ENCODE measurements at places on chromosomes 16 and 17. TPM values are rescaled to one million over a fixed set of nuclear protein-coding genes. Genes with fewer than 3 reads are reported as not detected.
A peak's percentile ranks its signal among the peaks of the same experiment; 100 is the strongest.

- DNase-seq: no peak
Observed at GRCh38 chr16:54422159-54422558, 135.6 kb upstream of the IRX3 start.

GRCh38 chr17:16313139-16314090, 39.9 kb downstream of the CENPV start:
- DNase-seq: no peak

The HOXB3 gene
- total RNA-seq: not detected

DNA sequence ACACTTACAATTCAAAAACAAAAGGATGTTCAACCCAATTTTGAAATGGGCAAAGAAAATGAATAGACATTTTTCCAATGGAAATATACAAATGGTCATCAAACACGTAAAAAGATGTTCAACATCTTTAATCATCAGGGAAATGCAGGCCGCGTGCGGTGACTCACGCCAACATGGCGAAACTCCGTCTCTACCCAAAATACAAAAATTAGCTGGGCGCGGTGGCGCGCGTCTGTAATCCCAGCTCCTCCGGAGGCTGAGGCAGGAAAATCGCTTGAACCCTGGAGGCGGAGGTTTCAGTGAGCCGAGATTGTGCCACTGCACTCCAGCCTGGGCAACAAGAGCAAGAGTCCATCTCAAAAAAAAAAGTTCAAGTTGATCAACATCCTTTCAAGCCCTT, 1.8 kb upstream of the CLUAP1 start:
- no peak for DNase-seq

DNA sequence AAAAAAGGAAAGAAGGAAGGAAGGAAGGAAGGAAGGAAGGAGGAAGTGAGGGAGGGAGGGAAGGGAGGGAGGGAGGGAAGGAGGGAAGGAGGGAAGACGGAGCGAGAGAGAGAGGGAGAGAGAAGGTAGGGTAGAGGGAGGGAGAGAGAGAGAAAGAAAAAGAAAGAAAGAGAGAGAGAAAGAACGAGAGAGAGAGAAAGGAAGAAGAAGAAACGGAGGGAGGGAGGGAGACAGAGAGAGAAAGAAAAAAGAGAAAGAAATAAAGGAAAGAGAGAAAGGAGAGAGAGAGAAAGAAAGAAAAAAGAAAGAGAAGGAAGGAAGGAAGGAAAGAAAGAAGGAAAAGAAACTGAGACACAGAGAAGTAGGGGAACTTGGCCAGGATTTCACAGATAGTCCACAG, 8.4 kb upstream of the SLC6A2 start:
- DNase-seq: no peak

DNA sequence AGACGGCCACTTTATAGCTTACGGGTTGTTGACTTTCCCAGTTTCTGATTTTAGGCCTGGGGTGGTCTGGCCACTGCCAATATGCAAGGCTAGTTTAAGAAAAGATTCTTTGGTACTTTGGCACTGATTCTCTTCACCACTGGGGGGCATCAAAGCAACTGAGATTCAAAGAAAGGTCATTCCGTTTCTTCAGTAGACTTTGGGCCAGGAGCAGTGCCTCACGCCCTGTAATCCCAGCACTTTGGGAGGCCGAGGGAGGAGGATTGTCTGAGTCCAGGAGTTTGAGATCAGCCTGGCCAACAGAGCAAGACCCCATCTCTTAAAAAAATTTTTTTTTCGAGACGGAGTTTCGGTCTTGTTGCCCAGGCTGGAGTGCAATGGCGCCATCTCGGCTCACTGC, 53.0 kb downstream of the RPA1 start:
- peak; percentile 82 for DNase-seq

DNA sequence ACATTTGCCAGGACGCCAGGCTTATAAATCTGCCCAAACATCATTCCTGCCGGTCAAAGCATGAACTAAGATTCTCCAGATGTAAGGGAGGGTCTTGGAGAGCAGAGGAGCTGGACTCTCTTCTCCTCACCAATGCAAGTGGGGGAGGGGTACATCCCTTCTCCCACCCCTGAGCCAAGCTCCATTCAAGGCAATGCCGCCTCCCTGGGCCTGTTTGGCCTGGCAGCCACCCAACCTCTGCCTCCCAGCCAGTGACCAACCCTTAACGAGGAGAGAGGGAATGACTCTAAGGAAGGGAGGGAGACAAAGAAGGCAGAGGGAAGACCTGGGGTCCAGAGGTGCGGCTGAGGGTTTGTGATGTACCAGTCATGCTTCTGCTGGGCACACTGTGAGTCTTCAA, 13.8 kb downstream of the C17orf50 start:
- peak; percentile 60 for DNase-seq

GRCh38 chr17:44119062-44119461, 4.4 kb downstream of the HDAC5 start:
- no peak for DNase-seq

DNA sequence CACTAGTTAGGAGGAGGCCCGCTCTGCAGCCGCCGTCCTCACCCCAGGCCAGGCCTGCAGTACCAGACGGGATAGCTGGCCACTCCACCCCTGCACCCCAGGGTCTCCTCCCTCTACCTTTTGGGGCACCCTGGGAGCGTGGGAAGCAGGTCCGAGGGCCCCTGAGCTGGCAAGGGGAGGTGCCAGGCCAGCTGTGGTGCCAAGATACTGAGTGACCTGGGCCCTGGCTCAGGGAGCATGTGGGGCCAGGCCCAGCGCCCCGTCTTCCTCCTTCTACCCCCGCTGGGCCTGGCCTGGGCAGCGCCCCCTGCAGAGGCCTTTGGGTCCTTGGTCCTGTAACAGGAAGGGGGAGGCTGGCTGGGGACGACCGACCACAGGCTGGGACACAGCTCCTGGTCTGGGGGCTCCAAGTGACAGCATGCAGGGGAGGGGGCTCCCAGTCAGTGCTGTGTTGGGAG, 13.0 kb downstream of the PAM16 start:
- no peak for DNase-seq

DNA sequence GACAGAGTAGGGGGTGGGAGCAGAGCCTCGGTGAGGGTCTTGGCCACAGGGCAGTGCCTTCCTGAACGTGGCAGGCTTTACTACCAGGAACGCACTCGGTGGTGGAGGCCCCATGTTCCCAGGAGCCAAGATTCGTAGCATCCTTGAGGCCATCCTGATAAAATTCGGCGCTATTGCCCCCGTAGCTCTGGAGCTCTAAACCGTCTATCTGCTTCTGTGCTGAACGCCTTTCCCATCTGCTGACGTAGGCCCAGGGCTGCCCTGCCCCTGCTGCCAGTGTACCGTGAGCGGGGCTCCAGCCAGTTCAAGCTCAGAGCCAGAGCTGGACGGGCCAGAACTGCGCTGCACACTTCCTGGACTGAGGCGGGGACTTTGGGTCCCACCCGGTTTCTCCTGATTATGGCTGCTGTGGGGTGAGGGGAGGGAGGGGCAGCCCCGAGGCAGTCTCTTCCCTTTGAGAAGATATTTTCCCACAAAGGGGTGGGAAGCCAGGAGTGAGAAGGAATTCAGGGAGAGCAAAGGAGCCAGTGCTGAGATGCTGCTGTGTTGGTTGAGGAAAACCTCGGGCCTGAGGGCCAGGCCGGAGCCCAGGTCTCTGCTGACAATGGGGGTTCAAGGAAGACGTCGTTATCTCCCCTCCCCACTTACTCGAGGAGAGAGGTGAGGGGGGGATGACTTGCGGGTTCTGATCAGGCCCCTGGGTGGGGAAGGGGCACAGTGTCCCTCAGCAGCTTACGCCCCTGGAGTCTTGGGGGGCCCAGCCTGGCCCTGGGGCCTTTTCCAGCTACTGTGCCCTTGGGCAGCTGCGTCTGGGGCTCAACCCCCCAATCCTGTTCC, 29.4 kb downstream of the OR1D5 start:
- peak; percentile 36 for DNase-seq

The C16orf46 gene
- total RNA-seq: 1.6 TPM

DNA sequence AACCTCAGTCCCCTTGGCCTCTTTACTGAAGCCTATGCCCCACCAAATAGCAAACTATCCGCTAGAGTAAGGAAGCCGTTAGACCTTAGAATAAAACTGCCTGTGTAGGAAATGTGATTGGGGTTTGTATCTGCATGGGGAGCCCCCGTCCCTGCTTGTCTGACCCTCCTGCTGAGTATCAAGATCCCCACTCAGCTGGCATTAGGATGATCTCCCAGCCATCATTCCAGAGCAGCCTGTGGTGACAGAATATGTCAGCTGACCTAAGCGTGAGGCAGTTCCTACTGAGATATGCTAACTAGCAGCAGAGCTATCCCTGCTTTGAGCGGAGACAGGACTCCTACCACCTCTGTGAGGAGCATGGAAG, 645 bp upstream of the GFOD2 start:
- DNase-seq: peak; percentile 76

The TPSD1 gene
- total RNA-seq: not detected

The TEKT5 gene
- total RNA-seq: 0.31 TPM

- no peak for DNase-seq
Observed at GRCh38 chr16:88568710-88569613, 1.2 kb upstream of the ZC3H18 start.

The NEK8 gene
- total RNA-seq: 11.2 TPM

The MYL4 gene
- total RNA-seq: 20.0 TPM

The TSPOAP1 gene
- total RNA-seq: 31.3 TPM

The JPH3 gene
- 36.6 TPM for total RNA-seq

DNA sequence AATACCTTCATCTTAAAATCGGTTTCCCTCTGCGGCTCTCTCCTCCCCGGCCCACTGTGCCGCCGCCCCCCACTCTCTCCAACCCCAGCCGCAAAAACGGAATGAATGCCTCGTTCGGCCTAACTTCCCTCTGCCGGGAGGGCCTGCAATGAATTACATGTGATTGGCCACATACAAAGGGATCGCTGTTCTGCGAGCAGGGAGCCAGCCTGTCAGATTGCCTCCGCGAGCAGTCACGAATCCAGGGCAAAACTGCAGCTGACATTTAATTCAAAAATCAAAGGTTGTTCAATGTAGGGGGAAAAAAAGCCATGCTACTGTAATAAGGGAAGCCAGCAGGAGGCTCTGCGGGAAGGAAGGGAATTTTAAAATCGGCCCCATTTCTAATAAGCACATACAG, 84.9 kb downstream of the TBC1D16 start:
- peak; percentile 81 for DNase-seq

- DNase-seq: no peak
Observed at GRCh38 chr17:5619088-5619740, 34.9 kb upstream of the NLRP1 start.

DNA sequence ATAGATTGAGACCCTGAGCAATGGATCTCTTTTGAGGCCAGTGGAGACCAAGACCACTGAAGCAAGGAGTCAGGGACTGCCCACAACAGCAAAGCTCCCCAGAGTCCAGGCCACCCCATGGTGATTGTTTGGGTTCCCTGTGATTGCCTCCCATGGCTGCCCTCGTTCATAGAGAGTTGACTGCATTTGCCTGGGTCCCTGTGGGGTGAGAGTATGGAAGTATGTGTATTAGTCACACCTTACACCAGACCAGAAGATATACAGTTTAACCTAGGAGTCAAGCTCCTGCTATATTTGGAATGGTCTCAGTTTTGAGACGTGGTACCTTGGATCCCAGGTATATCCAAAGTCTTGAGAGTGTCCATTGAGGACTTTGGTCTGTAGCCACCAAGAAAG, 20.2 kb downstream of the HLF start:
- no peak for DNase-seq

DNA sequence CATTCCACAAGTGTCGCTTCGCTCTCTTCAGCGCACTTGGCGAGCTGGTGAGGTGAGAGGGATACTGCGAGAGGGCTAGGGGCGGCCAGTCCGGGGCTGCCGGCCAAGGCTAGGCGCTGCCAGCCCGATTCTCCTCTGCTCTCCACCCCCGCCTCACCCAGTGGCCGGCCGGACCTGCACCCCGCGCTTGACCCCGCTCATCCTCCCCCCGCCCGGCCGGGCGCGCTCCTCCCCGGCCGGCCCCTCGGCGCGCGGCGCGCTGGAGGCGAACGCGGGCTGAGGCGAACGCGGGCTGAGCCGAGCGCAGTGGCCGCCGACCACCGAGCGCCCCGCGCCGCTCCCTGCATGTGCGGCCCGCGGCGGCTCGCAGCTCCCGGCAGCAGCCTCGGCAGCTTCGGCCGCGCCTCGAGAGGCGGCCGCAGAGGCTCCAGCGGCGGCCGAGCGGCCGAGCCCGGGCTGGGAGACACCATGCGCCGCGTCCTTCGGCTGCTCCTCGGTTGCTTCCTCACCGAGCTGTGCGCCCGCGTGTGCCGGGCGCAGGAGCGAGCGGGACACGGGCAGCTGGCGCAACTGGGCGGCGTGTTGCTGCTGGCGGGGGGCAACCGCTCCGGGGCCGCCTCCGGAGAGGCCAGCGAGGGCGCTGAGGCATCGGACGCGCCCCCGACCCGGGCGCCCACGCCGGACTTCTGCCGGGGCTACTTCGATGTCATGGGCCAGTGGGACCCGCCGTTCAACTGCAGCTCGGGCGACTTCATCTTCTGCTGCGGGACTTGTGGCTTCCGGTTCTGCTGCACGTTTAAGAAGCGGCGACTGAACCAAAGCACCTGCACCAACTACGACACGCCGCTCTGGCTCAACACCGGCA, at the start of gene SHISA9:
SHISA9 (plus strand) TSS at position 2 of the 865 bp plus-strand sequence.
- DNase-seq: peak; percentile 74

DNA sequence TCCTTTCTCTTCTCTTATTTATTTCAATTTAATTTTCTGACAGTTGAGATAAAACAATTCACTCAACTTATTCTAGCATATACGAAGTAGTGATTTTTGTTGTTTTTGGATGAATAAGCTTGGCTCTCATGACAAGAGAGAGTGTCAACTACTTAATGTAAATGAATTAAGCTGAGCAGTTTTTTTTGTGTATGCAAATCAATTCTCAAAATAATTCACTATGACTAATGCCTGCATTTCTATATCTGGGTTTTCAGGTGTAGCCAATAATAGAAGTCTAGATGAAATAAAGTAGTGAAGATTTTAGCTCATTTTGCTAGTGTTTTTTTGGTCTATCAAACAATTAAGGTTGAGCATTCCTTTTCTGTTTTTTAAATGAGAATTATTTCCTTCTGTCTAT, 1354.0 kb downstream of the CDH8 start:
- no peak for DNase-seq

- no peak for DNase-seq
Observed at GRCh38 chr17:15263206-15263579, 1.9 kb downstream of the PMP22 start.

The BCL6B gene
- total RNA-seq: 7.0 TPM

GRCh38 chr16:7509963-7510601, 177.4 kb downstream of the RBFOX1 start:
- no peak for DNase-seq

DNA sequence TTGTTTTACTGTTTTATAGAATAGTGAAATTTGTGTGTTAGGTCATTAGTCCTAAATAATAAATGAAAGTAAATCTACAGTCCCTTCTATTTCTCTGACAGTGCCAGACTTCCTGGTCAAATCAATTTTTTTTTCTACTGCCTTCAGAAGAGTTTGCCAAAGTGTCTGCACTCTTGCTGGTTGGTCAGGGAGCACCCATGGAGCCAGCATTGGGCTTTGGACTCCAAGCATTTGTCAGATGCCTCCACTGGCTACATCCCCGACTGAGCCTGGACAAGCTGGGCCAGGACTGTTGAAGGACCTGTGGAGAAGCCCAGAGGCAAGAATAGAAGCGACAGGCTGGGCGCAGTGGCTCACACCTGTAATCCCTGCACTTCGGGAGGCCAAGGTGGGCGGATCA, 53.7 kb downstream of the ELAC2 start:
- DNase-seq: no peak
